ENCODE measurements at places on chromosomes 7 and 10. TPM values are rescaled to one million over a fixed set of nuclear protein-coding genes. Genes with fewer than 3 reads are reported as not detected.

Gene COBL
- total RNA-seq = under 0.01 TPM

Gene ZNF365
- not detected for total RNA-seq

Gene DKK1
- total RNA-seq = 92.1 TPM

Gene NUDT1
- 36.0 TPM for total RNA-seq

Gene CLRN3
- total RNA-seq = not detected

Gene STEAP4
- total RNA-seq = 477 TPM

Gene SPDYE8
- not detected for total RNA-seq

Gene OIT3
- not detected for total RNA-seq

Gene WIPF3
- total RNA-seq = not detected

Gene LOXL4
- 7.2 TPM for total RNA-seq

Gene UCN3
- not detected for total RNA-seq

Measured in subcutaneous preadipocyte (primary cell).